ENCODE measurements at places on chromosomes 2 and 18.
A peak's percentile ranks its signal among the peaks of the same experiment; 100 is the strongest.

GRCh38 chr2:43010438-43011157, 215.8 kb downstream of the ZFP36L2 start:
- DNase-seq, result no peak

GRCh38 chr2:230893841-230894781, 29.4 kb downstream of the ITM2C start:
- peak; percentile 32 for DNase-seq

DNA sequence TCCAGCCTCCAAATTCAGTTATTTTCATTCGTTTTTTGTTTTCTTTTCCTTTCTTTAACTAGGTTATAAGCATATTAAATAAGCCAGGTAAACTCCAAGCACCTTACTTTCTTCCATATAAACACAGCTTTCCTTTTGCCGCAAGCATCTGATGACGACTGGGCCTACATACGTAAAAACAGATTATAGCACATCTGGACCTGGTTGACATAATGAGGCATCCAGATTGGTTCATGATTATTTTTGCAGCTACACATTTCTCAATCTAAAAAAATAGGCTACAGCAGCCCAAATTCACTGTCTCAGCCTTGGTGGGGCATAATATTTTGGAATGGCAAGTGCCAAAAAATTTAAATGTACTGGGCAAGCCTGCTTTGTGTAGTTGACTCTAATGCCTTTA, 7.7 kb downstream of the CYP1B1 start:
- no peak for DNase-seq

- DNase-seq, result no peak
These were observed 30.3 kb upstream of the CNGA3 start for GRCh38 chr2:98315957-98316356.

DNA sequence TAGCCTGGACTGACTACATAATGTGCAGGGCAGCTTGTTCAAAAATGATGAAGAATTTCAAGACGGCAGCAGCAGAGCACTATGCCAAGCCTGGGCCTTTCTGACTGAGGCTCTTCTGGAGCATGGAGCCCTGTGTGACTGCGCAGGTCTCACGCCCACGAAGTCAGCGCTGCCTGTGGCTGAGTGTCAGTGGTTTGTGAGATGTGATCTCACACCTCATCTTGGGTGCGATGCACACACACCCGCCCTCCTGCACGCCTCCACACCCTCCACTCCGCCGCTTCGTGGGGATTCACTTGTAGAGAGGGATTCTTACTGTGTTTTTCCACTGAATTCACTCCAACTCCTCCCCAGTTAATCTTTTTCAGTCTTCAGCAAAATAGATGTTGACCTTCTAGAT, 103.9 kb downstream of the VIT start:
- DNase-seq, result no peak

- DNase-seq, result no peak
These were observed 67.3 kb downstream of the SMIM21 start for GRCh38 chr18:75360215-75360614.

- no peak for DNase-seq
These were observed 60.6 kb downstream of the SLC4A3 start for GRCh38 chr2:219687882-219688559.

DNA sequence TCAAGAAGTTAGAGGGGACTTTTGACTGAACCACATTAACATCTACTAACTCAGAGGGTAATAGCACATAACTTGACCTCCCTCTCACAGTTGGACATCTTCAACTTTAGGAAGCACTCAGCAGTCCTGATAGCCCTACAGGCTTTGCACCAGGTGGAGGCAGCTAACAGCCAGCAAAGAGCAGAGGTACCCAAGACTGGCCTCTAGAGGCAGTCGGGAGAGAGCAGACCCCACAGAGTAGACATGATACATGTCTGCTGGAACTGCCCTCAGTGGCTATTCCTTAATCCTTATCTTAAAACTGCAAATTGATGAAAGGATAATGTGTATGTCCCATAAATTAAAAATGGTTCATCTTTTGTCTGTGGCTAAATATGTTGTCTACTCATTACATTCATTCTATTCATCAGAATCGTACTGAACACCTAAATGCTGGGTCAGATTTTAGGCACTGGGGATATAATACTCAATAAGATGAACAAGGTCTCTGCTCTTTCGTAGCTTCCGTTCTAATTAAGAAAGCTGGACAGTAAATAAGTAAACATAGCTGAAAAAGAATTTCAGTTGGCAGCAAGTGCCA, 49.8 kb downstream of the CAB39 start:
- no peak for DNase-seq

- no peak for DNase-seq
These were observed 219.0 kb downstream of the SH3BP4 start for GRCh38 chr2:235170536-235171521.

GRCh38 chr18:73717570-73717969, 430.1 kb downstream of the FBXO15 start:
- no peak for DNase-seq

- no peak for DNase-seq
These were observed 57.2 kb downstream of the NYAP2 start for GRCh38 chr2:225456619-225457260.

DNA sequence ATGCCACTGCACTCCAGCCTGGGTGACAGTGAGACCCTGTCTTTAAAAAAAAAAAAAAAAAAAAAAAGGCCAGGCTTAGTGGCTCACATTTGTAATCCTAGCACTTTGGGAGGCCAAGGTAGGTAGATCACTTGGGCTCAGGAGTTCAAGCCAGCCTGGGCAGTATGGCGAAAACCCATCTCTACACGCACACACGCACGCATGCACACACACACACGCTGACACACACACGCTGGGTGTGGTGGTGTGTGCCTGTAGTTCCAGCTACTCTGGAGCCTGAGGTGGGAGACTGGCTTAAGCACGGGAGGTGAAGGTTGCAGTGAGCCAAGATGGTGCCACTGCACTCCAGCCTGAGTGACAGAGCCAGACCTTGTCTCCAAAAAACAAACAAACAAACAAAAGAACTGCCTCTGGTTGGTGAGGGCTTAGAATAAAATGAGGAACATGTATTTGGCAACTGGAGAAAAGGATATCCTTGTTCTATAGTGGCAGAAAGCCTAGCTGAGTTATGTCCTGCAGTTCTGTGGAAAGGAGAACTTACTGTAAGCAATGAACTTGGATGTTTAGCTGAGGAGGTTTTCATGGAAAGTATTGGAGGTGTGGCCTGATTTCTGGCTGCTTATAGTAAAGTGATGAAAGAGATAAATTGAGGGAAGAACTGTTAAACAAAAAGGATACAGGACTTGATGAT, 34.0 kb downstream of the HAT1 start:
- DNase-seq, result peak; percentile 95

DNA sequence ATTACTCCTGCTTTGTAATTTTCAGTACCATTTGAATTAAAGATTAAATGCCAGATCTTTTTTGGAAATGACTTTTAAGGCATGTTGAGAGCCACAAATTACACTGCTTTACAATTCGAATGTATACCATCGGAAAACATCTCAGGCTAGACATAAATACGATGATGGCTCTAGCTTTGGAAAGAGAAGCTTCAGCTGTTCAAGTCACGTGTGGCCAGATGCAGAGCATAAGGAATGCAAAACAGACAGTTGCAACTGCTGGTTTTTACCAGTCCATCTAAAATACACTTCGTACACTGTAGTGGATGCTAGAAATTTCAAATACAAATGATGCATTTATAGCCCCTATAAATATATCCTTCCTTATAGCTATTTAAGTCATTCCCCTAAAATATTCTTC, 8.0 kb downstream of the ZNF516 start:
- no peak for DNase-seq

DNA sequence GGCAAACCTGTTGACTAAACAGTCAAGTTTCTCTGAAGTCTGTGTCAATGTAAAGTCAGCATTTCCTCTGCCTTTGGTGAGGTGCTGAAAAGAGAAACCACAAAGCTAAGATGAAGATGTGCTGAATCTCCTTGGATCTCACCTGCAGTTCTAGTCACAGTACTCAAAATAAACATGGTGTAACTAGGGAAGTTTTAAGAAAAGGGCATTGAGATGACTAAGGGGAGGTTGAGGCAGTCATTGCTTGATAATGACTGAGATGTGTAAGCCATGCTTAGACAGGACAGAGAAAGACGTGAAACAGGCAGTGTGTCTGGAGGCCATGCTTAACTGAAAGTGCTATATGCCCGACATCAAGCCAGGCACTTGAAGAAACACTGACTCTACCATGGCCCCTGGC, 1010.0 kb upstream of the CELF4 start:
- no peak for DNase-seq

GRCh38 chr2:138107288-138107687, 143.0 kb downstream of the HNMT start:
- DNase-seq, result no peak

- DNase-seq, result no peak
These were observed 377.2 kb downstream of the SOX11 start for GRCh38 chr2:6069381-6069780.

DNA sequence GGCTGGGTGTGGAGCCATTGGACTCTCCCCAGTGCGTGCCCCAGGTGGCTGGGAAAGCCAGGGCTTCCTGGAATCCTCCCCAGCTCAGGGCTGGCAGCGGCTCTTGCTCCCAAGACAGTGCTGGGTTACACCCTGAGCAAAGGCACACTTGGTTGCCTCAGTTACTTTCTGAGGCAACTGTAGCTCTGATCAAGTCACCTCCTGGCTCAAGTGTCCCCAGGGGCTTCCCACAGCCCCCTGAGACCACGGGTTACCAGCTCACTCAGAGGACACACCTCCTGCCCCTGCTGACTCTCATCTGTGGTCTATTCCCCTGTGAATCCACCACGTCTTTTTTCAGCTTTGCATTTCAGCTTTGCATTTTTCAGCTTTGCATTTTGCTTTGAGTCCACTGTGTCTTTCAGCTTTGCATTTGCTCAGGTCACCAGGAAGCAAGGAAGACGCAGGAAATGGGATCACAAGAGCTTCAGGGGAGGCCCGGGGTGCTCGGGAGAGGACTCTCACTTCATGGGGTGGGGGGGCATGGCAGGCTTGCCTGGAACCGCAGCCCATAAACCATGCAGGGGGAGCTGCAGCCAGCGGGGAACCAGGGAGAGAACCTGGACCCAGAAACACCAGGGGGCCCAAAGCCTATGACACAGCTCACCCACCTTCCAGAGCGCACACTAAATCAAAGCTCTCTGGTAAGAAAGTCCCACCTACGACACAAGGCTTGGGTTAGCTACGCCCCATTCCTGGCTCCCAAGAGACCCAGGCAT, 138.0 kb upstream of the ASB18 start:
- DNase-seq, result no peak

GRCh38 chr2:117738991-117739839, 75.3 kb upstream of the DDX18 start:
- no peak for DNase-seq

- DNase-seq, result no peak
These were observed 10.2 kb downstream of the BOK start for GRCh38 chr2:241568726-241569125.

- no peak for DNase-seq
These were observed 28.8 kb downstream of the CNGA3 start for GRCh38 chr2:98374958-98375570.

GRCh38 chr2:189581354-189582139, 961 bp upstream of the SLC40A1 start:
- DNase-seq, result no peak

GRCh38 chr2:237073552-237073951, 12.1 kb upstream of the COPS8 start:
- no peak for DNase-seq

- DNase-seq, result no peak
These were observed 123.6 kb downstream of the PLCL1 start for GRCh38 chr2:197927994-197928393.

GRCh38 chr2:226477221-226478108, 322.2 kb downstream of the IRS1 start:
- DNase-seq, result no peak

DNA sequence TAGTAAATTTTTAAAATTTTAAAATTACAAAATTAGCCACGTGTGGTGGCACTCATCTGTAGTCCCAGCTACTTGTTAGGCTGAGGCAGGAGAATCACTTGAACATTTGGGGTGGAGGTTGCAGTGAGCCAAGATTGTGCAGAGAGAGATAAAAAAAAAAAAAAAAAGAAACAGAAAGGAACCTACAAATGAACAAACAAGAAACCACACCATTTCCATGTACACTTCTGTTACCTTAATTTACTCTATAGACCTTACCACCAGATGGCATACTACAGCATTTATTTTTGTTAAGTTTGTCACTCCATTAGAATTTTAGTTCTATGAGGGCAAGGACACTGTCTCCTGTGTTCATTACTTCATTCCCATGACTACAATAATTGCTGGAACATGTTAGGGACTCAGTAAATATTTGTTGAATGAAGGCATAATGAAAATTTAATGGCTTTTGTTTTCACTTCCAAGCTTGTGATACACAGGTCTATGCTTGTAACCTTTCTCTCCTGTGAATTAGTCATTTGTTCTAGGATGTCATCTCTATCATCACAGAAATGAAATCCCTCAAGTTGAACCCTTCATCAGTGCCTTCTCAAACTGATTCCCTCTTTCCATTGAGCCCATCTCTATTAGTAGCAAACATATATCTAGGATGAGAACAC, 76.0 kb downstream of the ARHGAP15 start:
- DNase-seq, result no peak

DNA sequence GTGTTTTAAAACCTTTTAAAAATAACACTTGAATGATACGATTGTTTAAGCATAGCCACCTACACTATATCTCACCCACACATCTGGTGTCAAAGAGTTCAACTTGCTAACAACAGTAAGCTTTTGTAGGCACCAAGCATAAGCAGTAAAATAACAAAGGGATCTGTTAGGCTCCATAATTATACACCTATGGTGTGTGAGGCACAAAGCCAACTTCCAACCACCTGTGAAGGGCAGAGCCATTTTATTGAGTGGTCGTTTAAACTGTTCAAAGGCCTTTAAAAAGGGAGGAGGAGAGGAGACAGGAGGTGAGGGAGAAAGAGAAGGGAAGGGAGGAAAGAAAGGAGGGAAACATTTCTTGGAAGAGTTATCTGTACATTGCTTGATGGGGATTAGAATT, 27.9 kb downstream of the NEMP2 start:
- DNase-seq, result no peak

- DNase-seq, result no peak
These were observed 40.1 kb upstream of the CCDC88A start for GRCh38 chr2:55459714-55460274.

- peak; percentile 93 for DNase-seq
These were observed 419.0 kb downstream of the NBAS start for GRCh38 chr2:15142069-15142689.

- DNase-seq, result no peak
These were observed 119.6 kb downstream of the FAM210A start for GRCh38 chr18:13606604-13607254.

DNA sequence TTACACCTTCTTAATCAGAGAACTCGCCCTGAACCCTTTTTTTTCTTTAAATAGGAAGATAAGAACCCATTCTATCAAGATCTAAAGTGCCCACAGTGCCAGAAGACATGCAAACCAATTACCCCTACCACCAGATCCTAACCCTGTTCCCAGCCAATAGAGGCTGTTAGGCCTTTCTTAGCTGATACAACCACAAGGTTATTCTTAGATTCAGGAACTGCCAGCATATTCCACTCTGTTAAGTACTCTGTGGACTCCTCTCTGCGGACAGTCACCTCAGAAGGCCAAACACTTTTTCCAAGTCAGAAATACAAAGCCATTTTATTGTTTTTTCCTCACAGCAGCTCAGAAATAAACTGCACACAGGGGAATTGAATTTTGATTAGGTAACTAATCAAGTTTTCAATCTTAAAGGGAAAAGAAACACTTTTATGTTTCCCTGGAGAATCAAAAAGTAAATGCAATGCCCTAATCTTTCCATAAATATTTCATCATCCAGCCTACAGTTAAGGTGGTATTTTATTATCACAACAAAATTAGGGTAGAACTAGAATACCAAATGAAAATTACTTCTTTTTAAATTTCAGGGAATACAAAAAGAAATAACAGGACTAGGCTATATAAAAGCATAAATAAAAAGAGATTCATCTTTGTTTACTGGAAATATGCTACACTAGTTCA, 111.4 kb downstream of the NBAS start:
- DNase-seq, result peak; percentile 27
